Upper lobe of right lung (tissue), 1 donor: ENCODE measurements at places on chromosomes 6 and 20.

- no peaks in the 10 kb centered on the region for H3K36me3 ChIP-seq
- no peak overlapping the region for H3K27ac ChIP-seq
- H3K27me3 ChIP-seq: no peaks in the 10 kb centered on the region
Observed at GRCh38 chr6:4879741-4880275, 103.6 kb downstream of the CDYL start.

GRCh38 chr20:48195121-48195870, 410.0 kb upstream of the SULF2 start:
- no peak overlapping the region for H3K27ac ChIP-seq
- no peaks in the 10 kb centered on the region for H3K4me1 ChIP-seq
- H3K4me3 ChIP-seq: no peak overlapping the region
- no peaks in the 10 kb centered on the region for H3K36me3 ChIP-seq
- no peaks in the 10 kb centered on the region for H3K27me3 ChIP-seq

DNA sequence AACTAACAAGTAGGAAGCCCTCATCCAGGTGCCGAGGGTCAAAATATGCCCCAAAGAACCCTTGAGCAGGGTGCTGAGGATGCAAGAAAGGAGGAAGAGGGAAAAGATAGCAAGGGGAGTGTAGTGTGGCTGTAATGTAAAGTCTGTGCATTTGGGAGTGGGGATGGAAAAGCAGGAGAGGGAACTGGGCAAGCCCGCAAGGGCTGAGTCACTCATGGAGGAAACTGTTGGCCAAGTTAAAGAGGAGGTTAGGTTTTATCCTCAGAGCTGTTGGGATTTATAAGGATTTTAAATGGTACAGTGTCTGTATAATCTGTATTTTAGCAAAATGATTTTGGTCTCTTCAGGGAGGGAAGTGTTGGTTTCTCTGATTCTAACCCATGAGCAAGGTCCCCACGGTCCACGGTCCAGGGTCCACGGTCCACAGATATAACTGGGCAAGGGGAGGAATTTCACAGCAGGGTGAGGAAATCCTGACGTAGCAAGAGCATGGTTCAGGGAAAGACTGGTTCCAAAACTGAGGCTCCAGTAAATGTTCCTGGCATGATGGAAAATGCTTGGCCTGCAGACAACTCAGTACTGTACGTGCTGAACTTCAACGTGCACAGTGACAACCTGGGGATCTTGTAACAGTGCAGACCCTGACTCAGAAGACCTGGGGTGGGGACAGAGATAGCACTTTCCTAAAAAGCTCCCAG, 759.8 kb downstream of the PTPRT start:
- no peaks in the 10 kb centered on the region for H3K36me3 ChIP-seq
- no peak overlapping the region for H3K27ac ChIP-seq
- H3K4me3 ChIP-seq: no peak overlapping the region
- no peaks in the 10 kb centered on the region for H3K4me1 ChIP-seq

DNA sequence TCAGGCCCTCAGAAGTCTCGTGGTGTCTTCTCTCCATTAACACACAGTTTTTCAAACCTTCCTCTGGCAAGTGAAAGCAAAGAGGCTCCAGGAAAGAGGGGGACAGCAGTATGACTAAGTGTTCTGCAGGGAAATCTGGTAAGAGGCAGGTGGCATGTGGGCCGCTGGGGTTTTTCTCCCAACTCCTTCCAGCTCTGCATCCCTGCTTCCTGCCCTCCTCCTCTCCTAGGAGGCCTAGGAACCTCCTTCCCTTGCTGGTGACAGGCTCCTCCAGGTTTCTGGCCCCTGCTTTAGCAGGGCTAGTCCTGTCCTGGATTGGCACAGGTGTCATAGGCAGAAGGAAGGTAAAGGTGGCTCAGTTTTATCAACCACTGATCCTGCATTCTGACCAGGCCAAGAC, 7.6 kb upstream of the ITCH start:
- no peaks in the 10 kb centered on the region for H3K27me3 ChIP-seq
- no peak for DNase-seq
- H3K27ac ChIP-seq: no peak overlapping the region

DNA sequence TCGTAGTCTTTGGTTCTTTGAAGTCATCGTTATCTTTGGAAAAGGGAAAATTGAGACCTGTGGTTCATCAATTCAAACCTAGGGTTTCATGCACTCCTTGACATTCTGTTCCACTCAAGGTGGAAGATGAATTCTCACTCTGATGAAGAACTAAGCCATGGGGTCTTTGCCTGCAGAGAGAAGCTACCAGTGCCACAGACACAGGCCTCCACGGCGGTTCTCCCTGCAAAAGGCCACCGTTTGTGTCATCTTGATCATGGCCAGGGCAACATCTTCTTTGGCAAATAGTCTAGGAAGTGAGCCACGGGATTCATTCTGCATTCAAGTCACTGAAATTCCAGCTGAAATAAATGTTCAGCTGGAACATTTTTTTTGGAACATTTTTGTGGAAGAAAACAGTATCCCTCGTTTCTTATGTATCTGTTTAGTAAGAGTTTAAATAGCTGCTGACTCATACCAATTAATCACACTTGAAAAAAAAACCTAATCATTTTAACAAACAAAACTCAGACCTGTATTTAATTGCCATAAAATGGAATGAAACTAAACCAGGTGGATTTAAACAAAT, 206.0 kb upstream of the FOXQ1 start:
- no peak overlapping the region for H3K27ac ChIP-seq
- H3K27me3 ChIP-seq: no peaks in the 10 kb centered on the region
- no peak overlapping the region for H3K4me3 ChIP-seq

DNA sequence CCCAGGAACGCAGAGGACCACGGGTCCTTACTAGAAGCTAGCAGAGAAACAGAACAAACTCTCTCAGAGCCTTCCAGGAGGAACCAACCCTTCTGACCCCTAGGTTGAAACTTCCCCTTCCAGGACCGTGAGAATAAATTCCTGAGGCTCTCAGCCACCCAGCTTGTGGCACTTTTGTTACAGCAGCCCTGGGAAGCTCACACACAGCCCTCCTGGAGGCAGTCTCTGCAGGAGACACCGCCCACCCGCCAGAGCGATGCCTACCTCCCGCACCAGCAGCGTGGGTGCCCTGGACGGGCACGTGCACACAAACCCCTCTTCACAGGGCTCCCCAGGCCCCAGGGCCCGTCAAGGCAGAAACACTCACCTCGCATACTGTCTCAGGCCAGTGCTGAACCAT, 4.2 kb downstream of the RNASET2 start:
- H3K4me3 ChIP-seq: no peak overlapping the region
- peaks cover 10% of the 10 kb centered on the region for H3K36me3 ChIP-seq
- no peaks in the 10 kb centered on the region for H3K27me3 ChIP-seq

DNA sequence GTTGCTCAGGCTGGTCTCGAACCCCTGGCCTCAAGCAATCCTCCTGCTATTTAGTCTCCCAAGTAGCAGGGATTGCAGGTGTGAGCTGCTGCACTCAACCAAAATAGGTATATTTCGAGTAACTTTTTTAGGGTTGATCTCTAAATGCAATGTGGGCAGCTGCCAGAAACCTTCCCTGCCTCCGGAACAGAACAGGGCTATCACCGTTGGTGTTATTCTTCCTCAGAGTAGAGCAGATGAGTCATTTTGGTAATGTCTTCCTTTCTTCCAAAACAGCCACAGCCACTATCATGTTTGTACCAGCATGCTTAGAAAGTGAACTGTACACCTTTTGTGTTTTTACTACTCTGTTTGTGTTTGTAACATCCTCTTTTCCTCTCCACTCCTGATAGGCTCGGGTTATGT, 44.1 kb downstream of the SNX9 start:
- H3K4me1 ChIP-seq: peaks cover 6% of the 10 kb centered on the region
- no peak overlapping the region for H3K27ac ChIP-seq
- H3K4me3 ChIP-seq: no peak overlapping the region
- H3K36me3 ChIP-seq: peaks cover 7% of the 10 kb centered on the region

DNA sequence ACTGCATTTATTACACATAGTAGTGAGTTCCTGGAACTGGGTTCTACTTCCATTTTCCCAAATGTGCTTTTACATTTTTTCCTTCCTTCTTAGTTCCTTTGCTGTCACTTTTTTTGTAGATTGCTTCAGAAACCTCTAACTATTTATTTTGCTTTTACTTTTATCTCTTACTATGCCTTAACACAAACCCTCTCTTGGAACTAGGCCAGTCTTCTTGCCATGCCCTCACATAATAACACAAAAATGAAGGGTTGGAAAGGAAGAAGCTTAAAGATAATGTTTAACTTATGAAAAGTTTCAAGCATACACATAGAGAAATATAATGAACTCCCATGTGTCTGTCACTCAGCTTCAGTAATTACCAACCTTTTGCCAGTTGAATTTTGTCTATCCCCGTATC, 27.1 kb downstream of the TOP1 start:
- no peak overlapping the region for H3K4me3 ChIP-seq
- H3K36me3 ChIP-seq: no peaks in the 10 kb centered on the region
- H3K4me1 ChIP-seq: peaks cover 71% of the 10 kb centered on the region
- no peak overlapping the region for H3K27ac ChIP-seq
- no peaks in the 10 kb centered on the region for H3K27me3 ChIP-seq
